Iris pigment epithelial cell (primary cell): ENCODE measurements at places on chromosomes 5 and 9.

GRCh38 chr5:10543585-10544040 is 20.3 kb upstream of the ANKRD33B start:
- no peak for DNase-seq

GRCh38 chr5:143933451-143933850 is 121.5 kb downstream of the HMHB1 start:
- DNase-seq = no peak

- DNase-seq = no peak
Observed at GRCh38 chr5:171711571-171711970, 74.0 kb upstream of the SMIM23 start.

DNA sequence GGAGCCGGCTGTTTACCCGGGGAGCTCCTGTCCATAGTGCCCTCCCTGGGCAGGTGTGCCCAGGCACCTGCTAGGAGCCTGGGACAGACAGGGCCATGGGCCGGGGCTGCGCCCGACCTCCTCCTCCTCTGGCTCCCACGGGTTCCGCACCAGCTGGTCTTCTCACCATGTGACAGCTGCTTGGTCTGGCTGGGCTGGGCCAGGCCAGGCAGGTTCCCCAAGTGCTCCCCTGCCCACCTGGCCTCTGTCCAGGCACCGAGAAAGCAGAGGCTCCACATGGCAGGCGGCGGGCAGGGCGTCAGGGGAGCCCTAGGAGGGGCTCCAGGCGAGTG is 60.0 kb downstream of the OLFM1 start:
- DNase-seq = no peak

DNA sequence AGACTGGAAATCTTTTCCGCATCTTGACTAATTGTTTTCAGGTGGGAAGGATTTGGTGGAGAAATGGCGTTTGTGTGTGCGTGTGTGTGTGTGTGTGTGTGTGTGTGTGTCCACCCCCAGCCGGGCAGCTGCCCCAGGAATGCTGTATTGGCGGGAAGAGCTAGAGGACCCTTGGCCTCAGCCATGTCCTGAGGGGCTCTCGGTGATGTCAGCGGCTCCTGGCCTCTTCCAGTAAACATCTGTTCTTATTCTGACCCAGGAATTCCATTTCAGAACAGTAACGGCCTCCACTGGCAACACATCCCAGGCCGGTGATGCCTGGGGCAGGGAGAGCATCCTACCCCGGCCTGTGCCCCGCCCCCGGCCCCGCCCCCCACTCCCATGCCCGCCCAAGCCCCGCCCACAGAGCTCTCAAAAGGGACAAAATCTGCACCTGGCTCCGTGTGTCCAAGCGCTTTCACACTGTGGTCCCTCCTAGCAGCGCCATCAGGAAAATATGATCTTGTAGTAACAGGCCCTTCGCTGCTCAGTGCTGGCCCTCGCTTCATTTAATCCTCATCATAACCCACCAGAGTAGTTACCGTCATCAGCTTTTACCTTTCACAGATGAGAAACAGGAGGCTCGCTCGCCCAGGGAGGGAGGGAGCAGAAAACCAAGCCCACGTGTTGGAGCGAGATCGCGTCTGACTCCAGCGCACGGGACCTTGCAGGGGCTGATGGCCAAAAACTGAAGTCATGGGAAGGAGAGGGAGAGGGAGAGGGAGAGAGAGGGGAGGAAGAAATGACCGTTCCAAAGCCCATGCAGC is 18.9 kb downstream of the ADAMTS2 start:
- DNase-seq = peak; percentile 21

DNA sequence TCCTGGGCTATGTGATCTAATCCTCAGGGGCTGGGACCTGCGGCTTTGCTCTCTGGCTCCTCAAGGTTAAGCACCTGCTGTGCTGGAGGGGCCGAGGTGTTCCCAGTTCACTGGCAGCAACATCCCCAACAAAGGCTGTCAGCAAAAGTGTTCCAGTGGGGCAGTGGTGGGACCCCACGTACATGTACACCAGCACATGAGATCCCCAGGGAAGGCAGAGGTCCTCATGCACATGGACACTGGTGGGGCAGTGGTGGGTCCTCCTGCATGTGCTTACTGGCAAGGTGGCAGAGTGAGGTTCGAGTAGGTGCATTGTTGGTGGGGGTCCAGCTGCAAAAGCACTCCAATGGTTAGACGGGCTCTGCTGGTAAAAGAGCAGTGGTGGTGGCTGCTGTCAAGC is 255.6 kb upstream of the MPDZ start:
- DNase-seq = no peak

DNA sequence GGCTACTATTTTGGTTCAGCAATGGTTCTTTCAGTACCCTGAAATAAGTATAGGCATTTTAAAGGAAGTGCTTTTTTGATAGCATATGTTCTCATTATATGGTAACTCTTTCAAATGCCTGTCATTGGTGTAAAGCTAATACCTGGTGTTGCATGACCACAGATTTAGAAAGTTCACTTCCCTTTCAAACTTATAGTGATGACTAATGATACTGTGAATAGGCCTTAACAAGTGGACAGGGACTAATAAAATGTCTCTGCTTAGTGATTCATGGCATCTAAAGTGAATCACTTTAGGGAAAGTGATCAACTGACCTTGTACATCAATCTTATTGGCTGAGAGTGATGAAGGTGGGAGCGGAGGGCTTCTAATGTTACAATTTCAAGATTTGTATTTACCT is 21.6 kb downstream of the MRPL22 start:
- DNase-seq = peak; percentile 75

DNA sequence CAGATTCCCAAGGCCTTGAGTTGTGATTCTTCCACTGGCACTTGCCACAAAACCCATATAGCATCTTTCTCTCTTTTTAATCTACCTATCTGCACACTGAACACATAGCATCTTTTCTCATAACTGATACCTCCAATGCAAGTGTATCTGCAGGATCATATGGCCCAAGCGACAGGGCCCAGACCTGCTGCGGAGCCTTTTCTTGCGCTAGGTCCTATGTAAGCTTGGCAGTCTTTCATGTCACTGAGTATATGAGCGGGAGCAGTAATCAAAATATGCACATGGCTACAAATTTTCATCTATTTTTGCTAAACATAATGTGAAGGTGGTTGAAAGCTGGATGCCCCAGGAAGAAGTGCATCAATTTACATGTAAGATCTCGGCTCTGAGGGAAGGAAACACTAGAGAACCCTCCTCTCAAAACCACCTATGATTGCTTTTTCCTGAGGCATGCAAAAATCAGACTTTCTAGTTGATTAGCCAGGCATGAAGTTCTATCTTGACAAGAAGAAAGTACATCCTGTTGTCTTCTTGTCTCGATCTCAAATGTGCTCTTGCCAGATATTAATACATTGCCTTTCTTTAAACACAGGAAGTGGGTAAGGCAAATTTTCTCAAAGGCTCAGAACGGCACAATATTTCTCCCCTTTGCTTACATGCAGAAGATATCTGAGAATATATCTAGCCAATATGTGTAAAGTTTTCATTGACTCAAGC is 26.9 kb upstream of the CEMIP2 start:
- DNase-seq = no peak

DNA sequence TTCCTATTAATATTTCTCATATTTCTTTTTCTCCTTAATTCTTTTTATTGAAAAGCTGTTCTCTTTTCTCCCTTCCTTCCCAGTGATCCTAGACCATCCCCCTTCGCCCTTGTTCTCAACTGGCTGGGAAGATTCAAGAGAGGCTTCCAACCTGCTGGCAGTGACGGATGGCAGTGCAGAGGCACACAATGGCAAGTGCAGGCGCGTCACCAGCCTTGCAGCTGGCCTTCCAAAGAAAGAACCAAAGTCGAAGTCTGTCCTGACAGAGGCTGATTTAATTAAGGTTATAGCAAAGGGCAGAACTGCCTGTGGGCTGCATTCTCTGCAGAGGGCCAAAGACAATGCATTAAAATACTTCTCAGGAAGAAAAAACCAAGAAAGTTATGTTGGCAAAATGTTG is 7.4 kb downstream of the CEMIP2 start:
- no peak for DNase-seq

- no peak for DNase-seq
Observed at GRCh38 chr9:11192993-11193392, 580.2 kb upstream of the PTPRD start.

GRCh38 chr5:170418736-170419135 is 29.6 kb upstream of the KCNMB1 start:
- no peak for DNase-seq

DNA sequence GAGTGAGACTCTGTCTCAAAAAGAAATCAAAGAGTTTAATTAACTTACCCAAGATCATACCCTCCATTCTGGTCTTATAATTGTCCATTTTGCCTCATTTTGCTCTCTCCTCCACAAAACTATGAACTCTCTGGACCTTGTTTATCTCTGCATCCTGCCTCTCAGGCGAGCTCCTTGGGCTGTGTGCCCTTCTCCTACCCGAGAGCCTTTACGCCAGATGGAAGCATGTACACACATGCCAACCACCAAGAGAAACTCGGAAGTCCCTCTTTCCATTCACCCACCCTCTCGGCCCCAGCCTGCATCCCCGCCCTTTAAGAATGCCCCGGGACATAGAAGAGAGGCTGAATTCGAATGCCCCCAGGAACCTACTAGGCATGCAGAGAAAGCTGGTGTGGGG is 25.9 kb downstream of the CPLX2 start:
- no peak for DNase-seq

DNA sequence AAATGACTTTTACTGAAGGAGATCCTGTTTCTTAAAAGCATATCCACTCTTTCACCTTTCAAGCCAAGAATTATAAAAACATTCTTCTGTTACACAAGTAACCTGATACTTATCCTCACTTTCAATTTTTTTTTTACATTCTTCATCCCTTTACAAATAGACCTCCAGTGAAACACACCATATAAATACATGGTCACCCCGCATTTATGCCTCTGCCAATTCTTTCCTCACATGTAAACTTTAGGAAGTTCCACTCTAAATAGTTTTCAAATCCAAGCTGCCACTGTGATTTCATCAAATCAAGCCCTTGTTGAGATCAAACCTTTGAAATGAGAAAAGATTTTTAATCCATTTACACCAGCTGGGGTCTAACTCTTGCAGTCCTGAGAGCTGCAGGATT is 40.0 kb downstream of the GAS1 start:
- peak; percentile 31 for DNase-seq

DNA sequence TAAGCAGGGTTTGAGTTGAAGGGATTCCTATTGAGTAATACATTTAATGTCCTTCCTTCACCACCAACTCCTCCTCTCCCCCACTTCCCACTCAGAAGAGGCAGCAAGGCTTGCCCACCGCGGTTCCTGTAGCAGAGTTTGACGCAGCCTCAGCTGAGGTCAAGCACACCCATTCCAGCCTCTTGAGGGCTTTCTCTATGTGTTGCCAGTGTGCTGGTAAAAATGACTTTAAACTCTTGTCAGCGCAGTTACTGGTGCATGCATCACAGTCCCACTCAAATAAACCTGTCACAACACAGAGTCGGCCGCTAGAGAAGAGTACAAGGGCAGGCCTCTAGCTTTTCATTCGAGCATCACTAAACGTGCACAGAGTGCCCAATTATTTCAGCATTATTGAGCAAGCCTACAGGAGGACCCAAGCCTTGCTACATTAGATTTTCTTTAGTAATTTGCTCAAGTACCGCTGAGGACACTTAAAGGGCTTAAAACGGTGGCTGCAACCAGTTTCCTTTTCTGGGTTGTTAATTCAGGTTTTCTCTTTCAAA is 79.6 kb downstream of the TLE4 start:
- DNase-seq = peak; percentile 37

DNA sequence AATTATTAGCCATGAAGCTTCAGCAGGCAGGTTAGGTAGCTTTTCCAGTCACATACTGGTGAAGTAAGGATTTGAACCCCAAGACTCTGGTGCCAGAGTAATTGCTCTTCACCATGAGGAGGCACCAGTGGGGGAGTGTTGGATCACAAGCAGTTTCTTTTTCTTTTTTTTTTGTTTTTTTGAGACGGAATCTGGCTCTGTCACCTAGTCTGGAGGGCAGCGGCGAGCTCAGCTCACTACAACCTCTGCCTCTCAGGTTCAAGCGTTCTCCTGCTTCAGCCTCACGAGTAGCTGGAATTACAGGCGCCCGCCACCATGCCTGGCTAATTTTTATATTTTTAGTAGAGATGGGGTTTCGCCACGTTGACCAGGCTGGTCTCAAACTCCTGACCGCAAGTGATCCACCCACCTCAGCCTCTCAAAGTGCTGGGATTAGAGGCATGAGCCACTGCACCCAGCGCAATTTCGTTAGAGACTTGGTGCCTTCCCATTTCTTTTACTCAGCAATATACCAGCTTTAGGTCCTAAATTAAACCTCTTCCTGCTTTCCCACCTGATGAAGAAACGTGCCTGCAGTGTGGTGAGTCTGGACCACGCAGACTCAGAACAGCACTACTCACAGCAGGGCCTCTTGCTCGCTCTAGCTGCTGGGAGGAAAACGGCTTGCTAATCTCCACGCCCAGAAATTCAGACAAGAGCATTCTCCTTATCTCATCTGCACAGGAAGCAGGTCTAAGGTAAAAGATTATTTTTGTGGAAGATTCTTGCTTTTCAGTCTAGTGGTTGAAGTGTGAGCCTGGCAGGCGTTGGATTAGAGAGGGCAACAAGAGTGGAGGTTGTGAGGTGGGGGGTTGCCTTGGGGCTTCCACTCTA is at the start of gene S100Z:
S100Z (plus strand) TSS at position 596 of the 873 bp plus-strand sequence. CDS start 25,346 bp downstream, outside the sequence.
- no peak for DNase-seq

- DNase-seq = peak; percentile 76
Observed at GRCh38 chr5:128559300-128560297, 21.6 kb upstream of the FBN2 start.

GRCh38 chr5:13804336-13804735 is 140.2 kb downstream of the DNAH5 start:
- no peak for DNase-seq

DNA sequence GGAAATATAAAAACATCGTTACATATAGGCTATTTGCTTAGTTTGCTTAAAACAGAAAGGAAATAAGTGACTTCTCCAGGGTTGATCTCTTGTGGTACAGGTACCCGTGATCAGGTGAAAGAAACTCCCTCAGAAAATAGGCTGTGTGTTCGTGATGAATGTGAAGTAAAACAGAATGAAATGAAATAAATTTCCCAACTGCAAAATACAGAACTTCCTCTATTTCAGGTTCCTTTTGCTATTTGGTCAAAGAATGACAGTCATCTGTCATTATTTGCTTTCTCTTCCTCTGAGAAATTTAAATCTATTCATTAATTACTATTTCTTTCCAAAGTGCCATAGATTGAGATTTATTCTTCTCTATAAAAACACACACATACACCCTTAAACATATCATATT is 408.1 kb downstream of the FAM170A start:
- DNase-seq = no peak

- DNase-seq = peak; percentile 77
Observed at GRCh38 chr5:91146230-91146629, 236.9 kb downstream of the ARRDC3 start.

DNA sequence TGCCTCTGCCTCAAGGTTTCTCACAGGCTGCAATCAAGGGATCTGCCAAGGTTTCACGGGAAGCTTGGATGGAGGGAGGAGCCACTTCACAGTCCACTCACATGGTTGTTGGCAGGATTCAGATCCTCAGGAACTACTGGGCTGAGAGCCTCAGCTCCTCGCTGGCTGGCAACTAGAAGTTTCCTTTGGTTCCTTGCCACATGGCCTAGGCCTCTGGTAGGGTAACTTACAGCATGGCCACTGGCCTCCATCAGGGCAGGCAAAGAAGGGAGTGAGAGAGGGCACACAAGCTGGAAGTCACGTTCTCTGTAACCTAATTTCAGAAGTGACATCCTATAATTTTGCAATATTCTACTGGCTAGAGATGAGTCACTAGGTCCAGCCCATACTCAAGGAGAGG is 32.2 kb downstream of the SPOCK1 start:
- DNase-seq = no peak
